ENCODE measurements at places on chromosomes 3 and 15.

DNA sequence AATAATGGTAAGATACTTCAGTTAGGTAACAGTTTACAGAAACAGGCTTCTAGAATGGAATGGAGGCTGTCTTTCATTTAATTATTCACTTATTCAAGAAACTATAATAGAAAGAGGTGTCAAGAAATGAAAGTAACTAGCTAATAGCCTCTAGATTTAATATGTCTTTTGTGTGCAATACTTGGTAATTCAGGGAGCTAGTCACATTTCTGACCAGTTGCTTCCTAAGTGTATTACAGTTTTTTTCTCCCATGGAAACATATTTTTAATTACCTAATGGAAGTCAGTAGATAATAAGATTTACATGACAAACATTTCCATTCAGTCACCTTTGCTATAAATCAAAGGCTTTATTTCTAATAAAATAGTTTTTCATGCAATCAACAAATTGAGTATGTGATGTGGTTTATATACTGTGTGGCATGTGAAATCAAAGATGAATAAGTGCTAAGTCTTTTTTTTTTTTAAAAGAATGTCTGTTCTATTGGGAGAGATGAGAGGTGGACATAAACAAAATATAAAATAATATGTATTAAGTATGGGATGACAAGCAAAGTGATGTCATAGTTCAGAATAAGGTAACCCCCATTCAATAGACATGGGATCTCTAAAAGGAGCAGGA is 985.7 kb downstream of the SQOR start:
- DNase-seq = no peak

DNA sequence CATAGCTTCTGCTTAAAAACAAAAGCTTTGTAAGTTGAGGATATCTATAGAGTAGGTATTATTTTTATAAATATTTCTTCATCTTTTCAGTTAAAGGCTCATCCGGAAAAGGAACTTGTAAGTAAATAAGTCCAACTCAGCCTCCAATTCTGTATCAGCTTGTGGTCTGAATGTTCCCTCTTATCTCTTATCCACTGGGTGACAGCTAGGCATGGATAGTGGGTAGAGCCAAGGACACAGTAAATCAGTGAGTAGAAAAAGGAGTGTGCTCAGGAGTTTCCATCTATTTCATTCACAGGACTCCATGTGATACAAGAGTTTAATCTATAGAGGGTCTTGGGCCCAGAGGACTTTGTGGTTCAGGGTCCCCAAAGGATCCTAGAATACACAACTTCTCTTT is 50.9 kb downstream of the FRMD5 start:
- DNase-seq = no peak

DNA sequence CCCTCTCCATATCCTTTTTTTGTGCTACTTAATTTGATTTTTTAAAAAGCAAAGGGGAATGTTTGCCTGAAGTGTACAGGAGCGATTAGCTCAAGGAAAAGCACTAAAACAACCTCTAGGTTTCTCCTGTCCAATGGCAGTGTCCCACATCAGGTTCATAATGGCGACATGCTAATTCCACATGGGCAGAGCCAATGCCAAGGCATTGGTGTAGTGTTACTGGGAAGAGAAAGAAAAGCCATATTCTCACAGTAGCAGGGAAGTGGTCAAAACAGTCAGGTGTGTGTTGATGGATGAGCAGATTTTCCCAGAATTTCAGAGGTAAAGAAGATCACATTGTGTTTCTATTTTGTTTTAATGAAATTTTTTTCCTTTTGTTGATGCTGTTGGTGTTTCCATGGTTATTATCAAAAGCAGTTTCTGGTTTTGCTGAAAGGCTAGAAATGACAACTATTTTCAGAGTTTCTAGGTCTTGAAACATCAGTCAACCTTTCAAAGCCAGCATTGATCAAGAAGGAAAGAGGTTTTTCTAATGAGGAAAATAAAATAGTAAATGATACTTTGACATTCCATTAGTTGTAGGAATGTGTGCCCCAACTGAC is 65.2 kb downstream of the FNDC3B start:
- no peak for DNase-seq

DNA sequence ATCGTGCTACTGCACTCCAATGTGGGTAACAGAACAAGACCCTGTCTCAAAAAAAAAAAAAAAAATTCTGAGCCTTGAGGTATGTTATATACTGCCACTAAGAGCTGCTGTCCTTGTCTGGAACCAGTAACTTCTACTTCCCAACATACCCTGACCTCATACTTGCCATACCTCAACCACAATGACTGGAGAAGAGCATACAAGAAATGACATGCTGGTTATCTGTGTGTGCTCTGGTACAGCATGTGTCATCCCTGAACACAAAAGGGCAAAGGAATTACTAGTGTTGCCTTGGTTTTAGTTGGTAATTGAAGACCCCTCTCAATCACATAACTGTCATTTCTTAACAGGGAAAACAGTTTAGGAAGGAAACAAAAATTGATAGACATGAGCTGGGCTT is 54.5 kb downstream of the MRPS25 start:
- DNase-seq = no peak

DNA sequence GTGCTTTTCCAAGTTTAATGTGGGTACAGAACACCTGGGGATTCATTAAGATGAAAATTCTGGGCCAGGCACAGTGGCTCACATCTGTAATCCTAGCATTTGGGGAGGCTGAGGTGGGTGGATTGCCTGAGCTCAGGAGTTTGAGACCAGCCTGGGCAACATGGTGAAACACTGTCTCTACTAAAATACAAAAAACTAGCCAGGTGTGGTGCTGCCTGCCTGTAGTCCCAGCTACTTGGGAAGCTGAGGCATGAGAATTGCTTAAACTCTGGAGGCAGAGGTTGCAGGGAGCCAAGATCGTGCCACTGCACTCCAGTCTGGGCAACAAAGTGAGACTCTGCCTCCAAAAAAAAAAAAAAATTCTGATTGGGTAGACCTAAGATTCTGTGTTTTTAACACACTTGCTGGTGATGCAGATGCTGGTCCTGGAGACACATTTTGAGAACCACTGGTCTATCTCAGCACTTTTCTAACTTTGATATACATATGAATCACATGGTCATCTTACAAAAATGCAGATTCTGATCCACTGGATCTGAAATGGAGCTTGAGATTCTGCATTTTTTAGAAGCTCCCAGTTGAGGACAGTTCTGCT is 223.8 kb upstream of the SATB1 start:
- DNase-seq = no peak

GRCh38 chr3:55880357-55880756 is 393.3 kb upstream of the WNT5A start:
- no peak for DNase-seq

DNA sequence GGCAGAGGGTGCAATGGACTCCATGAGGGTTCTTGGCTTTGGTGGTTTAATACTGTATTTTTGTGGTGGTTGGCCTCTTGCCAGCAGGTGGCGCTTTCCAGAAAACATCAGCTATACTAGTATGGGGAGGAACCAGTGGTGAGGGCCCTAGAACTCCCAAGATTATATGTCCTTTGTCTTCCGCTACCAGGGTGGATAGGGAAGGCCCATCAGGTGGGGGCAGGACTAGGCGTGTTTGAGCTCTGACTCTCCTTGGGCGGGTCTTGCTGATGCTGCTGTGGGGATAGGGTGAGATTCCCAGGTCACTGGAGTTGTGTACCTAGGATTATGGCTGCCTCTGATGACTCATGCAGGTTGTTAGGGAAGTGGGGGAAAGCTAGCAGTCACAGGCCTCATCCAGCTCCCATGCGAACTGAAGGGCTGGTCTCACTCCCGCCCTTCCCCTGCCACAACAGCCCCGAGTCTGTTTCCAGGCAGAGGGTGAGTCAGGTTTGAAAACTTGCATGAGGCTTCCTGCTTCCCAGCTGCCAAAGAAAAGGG is 357.7 kb downstream of the OTOL1 start:
- no peak for DNase-seq

DNA sequence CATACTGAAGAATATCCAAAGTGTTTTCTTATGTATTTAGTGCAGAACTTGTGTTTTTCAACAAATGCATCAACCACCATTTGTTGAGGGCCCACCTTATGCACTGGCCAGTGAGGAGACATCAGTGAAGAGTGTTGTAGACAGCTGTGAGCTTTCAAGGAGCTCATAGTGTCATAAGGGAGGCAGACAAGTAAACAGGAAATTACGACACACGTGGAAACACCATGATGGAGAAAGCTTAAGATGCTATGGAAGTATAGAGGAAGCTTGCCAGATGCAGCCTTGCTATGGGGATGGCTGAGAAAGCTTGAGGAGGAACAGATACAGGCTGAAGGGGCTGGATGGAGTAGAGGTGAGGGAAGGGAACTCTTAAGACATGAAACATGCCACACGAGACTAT is 50.8 kb upstream of the PSMD6 start:
- DNase-seq = no peak
